ENCODE measurements at places on chromosomes 11 and 22.

- no peak for DNase-seq
Measured at GRCh38 chr11:128294001-128294670, 293.2 kb downstream of the ETS1 start.

DNA sequence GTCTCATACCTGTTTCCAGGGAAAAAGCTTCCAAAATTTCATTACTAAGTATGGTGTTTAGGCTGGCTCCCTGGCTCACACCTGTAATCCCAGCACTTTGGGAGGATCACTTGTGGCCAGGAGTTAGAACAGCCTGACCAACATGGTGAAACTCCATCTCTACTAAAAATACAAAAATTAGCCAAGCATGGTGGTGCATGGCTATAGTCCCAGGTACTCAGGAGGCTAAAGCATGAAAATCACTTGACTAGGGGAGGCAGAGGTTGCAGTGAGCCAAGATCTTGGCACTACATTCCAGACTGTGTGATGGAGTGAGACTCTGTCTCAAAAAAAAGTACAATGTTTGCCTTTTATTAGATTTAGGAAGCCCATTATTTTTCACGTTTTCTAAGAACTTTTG lies 331.5 kb upstream of the CCDC90B start:
- no peak for DNase-seq

- DNase-seq, result no peak
Measured at GRCh38 chr11:117839936-117840813, 15.6 kb upstream of the FXYD2 start.

DNA sequence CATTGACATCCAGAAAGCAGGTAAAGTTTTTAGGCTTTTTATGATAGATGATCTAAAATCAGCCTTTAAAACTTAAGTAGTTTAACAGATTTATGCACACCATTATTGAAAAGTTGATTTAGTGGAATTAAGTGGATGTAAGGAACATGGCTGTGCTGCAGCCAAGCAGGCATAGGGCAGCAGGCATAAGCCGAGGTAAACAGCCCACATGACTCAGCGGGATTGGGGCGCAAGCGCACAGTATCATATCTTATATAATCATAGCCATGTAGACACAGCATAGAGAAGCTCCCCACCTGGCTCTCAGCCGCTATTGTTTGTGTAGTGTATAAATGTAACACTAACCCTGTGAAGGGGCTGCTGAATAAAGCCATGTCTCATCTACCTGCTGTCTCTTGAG lies 157.5 kb downstream of the WNT11 start:
- DNase-seq, result no peak

- DNase-seq, result no peak
Measured at GRCh38 chr22:43238526-43239006, 51.6 kb upstream of the TTLL12 start.

- no peak for DNase-seq
Measured at GRCh38 chr11:69504576-69505335, 23.3 kb downstream of the LINC01488 start.

DNA sequence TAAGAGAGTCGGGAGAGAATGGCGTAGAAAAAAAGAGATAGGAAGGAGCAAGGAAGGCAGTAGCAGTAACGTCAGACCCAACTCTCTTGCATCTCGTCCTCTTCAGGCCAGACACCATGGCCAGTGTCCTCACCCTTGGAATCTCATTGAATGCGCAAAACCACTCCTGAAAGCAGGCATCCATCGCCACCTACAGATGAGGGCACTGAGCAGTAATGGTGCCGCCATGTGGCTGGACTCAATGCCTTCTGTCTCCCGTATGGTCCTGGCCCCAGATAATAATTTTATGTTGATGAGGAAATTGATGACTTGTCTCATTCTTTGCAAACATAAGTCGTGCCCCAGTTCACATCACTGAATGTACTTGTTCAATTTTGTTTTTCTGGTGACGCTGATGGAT lies 17.8 kb upstream of the ALX4 start:
- no peak for DNase-seq

DNA sequence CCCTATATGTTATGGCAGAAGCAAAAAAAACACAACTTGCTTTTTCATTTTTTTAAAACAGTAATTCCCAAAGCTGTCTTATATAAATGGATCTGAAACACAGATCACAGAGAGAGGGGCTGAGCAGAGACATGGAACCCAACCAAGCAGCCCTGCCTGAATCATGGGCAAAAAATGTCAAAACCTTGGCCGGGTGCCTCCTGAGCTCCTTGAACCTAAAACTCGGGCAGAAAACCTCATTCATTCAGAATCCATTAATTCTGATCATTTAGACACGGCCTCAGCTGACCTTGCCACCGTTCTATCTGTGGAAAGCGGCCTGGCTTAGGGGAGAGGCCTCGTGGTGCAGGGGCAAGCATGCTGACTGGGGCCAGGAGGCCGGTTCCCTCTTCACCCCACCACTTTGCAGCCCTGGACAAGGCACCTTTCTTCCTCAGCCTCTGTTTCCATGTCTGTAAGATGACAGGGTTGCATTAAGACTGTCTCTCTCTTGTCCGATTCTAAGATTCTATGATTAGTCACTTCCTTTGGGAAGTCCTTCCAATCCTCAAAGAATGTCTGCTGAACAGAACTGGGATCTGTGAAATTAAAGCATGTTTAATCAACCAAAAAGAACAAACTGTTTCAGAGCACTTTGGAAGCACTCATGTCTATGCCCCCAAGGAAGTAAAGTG lies 26.0 kb downstream of the TENM4 start:
- no peak for DNase-seq

DNA sequence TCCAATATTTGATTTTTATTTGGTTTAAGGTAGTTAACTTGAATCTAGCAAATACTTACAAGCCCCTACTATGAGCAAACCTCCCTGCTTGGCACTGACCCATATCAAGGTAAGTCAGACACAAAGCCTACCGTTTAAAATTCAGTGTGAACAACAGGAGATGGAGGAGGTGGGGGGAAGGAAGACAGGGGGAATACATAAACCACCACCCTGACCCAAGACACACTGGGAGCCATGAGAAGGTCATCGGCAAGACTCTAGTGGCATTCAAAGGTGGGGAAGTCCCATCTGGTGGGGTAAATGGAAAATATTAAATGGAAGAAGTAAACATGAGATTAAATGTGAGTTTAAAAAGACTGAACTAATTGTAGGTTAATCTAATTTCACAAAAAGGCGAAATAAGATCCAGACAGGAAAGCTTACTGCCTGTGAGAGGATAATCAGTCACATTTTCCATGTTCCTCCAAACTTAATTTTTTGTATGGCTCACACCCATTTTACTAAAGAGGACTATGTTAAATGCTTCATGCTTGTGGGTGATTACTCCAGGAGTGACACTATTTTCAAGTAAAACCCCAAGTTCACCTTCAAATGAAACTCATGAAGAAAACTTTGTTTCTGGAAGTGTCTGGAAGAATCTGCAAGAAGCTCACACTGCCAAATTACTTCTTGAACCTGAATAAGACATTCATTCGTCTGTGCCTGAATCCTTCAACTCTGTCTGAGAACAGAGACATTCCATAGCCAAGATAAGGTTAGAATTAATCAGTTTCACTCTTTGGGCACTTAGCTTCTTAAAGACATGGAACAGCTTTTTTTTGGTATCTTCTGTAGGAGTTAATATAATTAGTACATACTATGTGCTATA lies 51.7 kb downstream of the PITPNB start:
- no peak for DNase-seq

- no peak for DNase-seq
Measured at GRCh38 chr22:36465232-36466021, 16.0 kb downstream of the TXN2 start.

GRCh38 chr22:36480941-36481392 lies 473 bp downstream of the TXN2 start:
- no peak for DNase-seq

- DNase-seq, result no peak
Measured at GRCh38 chr11:528166-528814, 7.1 kb downstream of the HRAS start.

GRCh38 chr11:95688501-95689222 lies 100.9 kb downstream of the FAM76B start:
- no peak for DNase-seq

DNA sequence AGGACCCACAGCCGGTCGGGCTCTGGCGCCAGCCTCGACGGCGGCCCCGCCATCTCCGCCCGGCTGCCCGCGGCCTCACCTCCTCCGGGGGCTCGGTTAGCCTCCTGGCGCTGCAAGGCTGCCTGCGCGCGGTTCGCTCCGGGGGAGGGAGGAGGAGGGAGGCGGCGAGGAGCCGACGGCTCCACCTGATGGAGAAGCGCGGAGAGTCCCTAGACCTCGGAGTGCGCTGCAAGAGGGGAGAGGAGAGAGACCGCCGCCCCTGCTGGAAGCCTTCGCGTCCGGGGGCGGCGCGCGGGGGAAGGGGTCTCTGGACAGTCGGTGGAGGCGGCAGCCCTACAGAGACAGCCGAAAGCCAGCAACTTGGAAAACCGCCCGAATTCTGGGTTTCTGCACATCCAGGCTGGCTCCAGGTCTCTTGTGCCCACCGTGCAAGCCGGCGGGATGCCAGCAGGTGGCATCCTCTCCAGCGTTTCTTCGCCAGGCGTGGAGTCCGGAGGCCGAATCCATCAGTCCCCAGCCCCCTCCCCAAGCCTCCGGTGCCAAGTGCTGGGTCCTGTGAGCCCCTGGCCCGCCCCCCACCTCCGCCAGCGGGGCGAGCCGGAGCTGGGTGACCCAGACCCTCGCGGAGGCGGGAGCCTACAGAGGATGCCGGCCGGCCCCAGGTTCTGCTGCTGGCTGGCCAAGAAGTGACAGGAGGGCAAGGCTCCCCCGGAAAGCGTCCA lies 2.9 kb upstream of the KIRREL3 start:
- no peak for DNase-seq

DNA sequence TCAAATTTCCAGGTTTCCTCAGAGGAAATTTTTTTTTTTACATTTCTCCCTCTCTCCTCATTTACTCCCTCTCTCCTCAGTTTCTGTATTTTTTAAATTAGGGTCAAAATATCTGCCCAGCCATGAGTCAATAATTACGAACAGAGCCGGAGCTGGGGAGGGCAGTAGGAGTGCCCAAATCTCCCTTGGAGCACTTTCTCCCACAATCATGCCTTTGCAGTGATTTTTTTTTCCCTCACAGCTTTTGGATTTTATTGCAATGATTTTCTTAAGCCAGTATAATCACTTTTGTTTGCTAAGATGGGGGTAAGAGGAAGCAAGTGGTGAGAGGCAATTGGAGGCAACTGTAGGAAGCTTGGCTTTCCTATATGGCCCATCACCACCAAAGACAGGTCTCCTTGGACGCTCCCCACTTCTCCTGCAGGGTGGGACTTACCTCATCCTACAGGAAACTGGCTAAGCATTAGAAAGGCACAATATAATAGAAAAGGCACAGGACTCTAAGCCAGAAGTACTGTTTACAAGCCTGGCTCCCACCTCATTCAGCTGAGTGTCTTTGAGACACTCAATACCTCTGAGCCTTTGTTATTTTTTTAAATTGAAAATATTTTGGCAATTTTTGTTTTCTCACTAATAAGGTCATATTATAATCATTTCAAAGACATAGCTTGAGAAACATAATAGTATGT lies 192.6 kb upstream of the PITPNB start:
- DNase-seq, result no peak

DNA sequence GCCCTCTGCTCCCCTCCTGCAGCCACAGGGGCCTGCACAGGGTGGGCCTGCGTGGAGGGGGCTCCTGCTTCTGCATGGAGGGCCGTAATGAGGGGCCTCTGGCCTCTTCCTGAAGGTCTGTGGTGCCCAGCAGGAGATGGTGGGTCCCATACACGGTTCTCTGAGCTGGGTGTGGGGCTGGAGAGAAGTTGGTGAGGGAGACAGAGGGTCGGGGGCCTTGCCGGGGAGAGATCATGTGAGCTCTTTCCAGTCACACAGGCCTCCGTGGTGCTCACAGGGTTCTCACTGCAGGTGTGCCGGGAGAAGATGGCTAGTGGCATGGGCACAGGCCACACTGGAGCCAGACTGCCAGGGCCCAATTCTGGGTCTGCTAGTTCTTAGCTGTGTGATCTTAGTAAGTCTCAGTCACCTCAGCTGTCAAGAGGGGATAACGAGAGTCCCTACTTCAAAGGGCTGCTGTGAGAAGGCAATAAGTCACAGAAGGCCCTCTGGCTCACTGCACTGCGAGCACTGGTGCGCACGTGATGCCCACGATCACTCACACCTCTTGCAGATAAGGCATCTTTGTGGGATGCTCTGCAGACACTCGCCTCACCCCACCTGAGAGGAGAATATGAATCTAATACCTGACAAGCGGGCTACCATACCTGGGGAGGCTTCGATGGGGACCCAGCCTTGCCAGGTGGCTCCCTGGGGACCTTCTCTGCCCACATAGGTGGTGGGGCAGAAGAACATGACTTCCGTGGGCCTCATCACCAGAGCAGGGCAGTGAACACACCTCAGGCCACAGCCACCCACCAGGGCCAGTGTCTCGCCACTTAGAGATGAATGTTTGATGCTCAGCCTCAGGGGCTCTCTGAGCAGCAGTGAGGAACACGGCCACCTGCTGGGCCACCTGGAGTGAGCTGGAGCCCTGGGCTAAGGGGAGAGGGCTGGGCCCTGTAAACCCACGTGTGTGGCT lies 14.5 kb downstream of the KCNC1 start:
- no peak for DNase-seq

GRCh38 chr11:72141066-72141465 lies 5.5 kb downstream of the FOLR3 start:
- no peak for DNase-seq

GRCh38 chr11:1301220-1302000 lies 8.0 kb downstream of the TOLLIP start:
- no peak for DNase-seq

- no peak for DNase-seq
Measured at GRCh38 chr11:44970293-44970692, 19.6 kb upstream of the TP53I11 start.

GRCh38 chr11:123083623-123084029 lies 21.7 kb upstream of the HSPA8 start:
- DNase-seq, result no peak

- no peak for DNase-seq
Measured at GRCh38 chr11:3147257-3147619, 17.9 kb downstream of the OSBPL5 start.

DNA sequence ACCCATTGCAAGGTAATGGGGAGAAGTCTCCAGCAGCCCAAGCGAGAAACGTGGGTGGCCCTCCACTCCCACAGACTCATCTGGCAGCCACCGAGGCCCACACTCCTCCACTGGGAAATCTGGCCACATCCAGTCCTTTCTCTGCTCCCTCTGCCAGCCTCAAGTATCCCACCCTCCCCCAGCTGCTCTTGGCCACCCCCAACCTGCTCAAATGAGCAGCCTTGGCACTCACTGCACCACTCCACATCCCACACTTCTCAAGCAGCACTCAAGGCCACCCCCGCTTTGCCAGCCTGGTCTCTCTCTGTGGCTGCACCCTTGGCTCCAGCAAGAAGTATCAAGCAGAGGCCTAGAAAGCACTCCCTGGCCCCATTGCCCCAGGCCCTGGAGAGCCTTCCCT lies 28.2 kb downstream of the SLC22A12 start:
- DNase-seq, result no peak

DNA sequence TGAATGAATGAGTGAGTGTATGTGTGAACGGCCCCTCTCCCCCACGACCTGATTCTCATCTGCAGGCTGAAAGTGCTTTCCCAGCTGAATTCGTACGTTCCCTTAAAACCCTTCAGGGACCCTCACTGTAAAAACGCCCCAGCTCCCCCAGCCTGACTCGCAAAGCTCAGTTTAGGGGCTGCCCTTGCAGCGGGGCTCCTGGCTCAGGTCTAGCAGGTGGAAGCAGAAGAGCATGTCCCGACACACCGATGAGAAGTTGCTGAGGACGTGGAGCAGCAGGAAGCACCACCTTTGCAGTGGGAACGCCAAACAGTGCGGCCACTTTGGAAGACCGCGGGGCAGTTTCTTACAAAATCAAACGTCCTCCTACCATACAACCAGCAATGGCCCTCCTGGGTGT lies 3.6 kb upstream of the MRPL23 start:
- no peak for DNase-seq

- DNase-seq, result no peak
Measured at GRCh38 chr11:102172127-102172848, 62.0 kb downstream of the YAP1 start.

All from stimulated activated CD8-positive, alpha-beta memory T cell treated with anti-CD3 and anti-CD28 coated beads, Interleukin-7, amount 100 ng/mL, for 1 hour (primary cell).